SK-N-SH treated with all-trans-retinoic acid at 6 μM for 48 hours (cell line): ENCODE measurements at places on chromosomes 6 and 20.

GRCh38 chr20:51083447-51083846, 60.5 kb upstream of the KCNG1 start:
- no peak for ATAC-seq

GRCh38 chr6:24431045-24431451, 28.3 kb downstream of the MRS2 start:
- ATAC-seq = peak; percentile 67

- ATAC-seq = no peak
These were observed 136.8 kb downstream of the ZDHHC14 start for GRCh38 chr6:157517601-157518359.

DNA sequence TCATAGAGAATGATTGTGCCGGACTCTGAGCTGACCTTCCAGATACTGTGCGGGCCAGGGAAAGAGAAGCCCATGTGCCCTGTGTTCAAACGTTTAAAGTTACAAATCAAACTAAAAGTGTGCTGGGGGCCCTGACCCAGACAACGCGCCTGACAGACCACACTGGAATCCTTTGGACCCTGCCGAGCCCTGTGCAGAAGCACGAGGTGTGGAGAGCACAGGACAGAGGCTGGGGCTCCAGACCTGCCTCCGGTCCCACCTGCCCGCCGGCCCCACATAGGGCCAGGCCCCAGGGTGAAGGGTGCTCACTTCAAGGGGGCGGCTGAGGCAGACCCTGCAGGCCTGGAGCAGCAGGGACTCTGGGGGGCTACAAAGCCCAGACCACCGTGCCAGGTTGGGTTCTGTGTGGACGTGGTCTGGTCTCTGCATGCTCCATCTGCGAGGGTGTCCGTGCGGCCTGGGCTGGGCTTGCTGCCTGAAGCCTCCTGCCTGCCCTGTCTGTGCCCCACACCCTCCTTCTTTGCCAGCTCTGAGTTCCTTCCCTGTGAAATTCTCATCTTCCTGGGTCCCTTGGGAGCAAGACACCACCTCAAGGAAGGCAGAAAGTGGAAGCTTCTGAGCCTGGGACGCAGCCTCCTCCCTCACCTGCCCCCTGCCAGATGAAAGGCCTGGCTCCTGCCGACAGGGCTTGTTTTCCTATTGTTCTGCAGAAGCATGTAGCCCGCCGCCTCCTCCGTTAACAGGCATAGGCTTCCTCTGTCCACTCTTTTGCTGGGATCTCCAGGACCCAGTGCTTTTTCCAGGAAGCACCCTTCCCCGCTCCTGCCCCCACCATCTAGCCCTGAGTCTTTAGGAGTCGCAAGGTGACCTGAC, 186.2 kb downstream of the ERMARD start:
- no peak for ATAC-seq

DNA sequence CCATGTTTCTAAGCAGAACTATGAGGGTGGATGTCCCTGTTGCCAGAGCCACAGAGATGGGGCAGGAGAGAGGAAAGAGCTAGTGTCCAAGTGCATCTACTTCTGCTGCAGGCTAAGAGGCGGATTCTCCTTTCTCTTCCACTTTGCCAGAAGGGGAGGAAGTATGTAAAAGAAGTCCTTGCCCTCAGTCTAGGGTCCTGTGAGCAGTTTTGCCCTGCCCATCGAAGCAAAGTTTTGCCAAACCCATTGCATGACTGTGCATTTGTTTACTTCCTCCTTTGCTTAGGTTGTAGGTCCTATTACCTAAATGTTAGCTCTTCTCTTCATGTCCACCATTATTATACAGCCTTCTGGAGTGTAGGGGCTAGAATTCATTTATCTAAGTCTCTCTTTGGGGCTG, 106.2 kb upstream of the ARMC2 start:
- no peak for ATAC-seq

- peak; percentile 97 for ATAC-seq
These were observed 57.3 kb downstream of the BCKDHB start for GRCh38 chr6:80163754-80164187.

GRCh38 chr20:37615340-37616109, 78.3 kb upstream of the CTNNBL1 start:
- ATAC-seq = peak; percentile 75; the same call in 2 of the 3 replicates

- no peak for ATAC-seq
These were observed 182.0 kb downstream of the GPX5 start for GRCh38 chr6:28707387-28708282.

DNA sequence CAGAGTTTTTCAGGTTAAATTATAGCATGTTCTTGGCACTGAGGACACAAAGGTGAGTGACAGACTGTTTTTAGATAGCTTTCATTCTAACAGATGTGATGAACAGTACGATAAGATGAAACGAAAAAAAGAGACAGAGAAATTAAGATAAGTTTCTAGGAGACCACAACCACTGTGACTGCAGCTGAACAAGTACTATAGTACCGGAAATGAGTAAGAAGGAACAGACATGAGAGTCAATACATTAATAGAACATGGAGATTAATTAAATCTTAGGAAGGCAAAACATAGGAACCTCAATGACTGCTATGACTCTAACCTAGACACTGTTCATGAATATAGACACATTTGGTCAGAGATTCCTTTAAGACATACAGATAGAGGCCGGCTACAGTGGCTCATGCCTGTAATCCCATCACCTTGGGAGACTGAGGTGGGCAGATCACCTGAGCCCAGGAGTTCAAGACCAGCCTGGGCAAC, 40.2 kb downstream of the HBS1L start:
- ATAC-seq = no peak

- ATAC-seq = no peak
These were observed 1.5 kb downstream of the ABCC10 start for GRCh38 chr6:43428874-43429273.

GRCh38 chr6:125802383-125802782, 11.6 kb downstream of the NCOA7 start:
- no peak for ATAC-seq

GRCh38 chr20:32193996-32194395, 13.5 kb downstream of the PLAGL2 start:
- ATAC-seq = no peak

DNA sequence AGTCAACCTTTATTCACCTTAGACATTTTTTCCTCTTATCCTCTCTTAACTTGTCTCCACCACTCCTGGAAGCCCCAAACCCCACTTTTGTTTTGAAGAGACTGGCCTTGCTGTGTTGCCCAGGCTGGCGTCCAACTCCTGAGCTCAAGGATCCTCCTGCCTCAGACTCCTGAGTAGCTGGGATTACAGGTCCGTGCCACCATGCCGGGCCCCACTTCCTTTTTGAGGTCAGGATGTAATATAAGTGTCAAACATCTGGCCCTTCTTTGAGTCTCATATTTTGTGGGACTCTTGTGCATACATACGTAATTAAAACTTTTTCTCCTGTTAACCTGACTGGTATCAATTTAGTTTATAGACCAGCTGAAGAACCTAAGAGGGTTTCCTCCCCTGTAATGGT, 1.4 kb upstream of the CDK19 start:
- ATAC-seq = no peak

- no peak for ATAC-seq
These were observed 174.7 kb downstream of the FOXC1 start for GRCh38 chr6:1784422-1784884.

- no peak for ATAC-seq
These were observed 16.0 kb downstream of the HLA-DPA1 start for GRCh38 chr6:33057222-33058150.

- no peak for ATAC-seq
These were observed 61.4 kb upstream of the UTRN start for GRCh38 chr6:144223686-144224085.

DNA sequence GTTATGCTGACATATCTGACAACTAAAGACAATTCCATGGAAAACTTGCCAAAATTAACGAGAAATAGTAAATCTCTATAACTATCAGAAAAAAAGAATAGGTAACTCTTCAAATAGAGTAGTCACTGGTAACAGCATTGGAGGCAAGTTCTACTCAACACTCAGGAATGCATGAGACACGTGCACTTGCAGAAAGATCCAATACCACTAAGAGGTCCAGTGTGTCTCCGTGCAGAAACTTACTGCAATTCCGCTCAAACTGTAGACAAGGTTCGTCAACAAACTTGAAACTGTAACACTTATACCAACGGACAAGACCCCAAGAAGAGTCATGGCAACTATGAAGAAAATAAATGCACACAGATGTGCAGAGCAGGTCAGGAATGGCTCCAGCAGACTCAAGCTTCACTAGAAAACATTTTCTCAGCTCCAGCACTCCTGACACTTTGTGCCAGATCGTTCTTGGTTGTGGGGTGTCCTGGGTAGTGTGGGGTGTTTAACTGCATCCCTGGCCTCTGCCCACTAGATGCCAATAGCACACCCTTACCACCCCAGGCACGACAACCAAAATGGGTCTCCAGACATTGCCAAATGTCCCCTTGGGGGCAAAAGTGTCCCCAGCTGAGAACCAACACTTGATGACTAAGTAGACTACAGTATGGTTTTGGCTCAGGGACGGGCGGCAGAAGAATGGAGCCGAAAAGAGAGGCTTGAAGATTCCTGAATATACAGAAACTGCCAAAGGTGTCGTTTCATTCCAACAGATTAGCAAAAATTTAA, 134.8 kb downstream of the DTNBP1 start:
- ATAC-seq = no peak

DNA sequence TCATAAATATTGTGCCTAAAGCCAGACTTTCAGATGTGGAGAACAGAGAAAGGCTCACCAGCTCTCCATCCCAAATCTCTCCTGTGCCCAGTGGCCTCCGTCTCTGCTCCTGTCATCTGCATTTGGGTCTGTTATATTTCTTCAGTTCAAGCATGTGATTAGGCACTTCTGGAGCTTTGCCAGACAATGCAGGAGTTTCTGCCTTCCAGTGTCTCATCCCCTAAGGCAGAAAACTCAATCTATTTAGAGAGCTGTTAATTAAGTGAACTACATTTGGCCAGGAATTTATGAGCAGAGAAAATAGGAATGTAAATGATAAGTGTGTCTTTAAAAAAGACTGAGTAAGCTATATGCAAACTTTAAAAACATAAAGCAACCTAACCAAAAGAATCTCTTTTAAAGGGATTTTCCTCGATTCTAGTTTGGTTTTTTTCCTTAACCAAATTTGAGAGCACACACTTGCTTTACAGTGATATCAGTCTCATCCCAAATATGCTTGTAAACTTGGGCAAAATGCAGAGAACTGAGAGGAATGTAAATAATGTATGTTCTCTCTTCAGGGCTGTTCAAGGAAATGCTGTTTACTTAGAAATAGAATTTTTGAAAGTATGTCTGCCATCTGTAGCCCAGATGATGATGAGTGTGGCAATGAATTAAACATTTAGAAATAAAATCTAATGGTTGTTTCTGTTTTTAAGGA, 113.9 kb downstream of the ELOVL4 start:
- ATAC-seq = peak; percentile 53

DNA sequence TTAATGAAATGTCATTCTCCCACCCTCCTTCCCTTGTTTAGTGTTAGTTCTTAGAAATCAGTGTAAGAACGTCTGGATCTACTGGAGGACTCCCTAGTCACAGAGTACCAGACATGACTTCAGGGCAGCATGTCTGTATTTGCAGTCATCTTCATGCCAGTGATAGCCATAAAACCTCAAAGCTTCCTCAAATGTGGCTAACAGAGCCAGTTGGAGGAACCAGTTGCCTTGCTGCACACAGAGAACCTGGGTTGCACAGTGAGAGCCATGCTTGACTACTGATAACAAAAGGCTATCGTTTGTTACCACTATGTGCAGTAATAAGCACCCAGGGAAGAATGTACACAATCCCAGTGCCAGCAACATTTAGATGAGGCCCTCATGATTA, 20.1 kb downstream of the NT5E start:
- ATAC-seq = no peak

DNA sequence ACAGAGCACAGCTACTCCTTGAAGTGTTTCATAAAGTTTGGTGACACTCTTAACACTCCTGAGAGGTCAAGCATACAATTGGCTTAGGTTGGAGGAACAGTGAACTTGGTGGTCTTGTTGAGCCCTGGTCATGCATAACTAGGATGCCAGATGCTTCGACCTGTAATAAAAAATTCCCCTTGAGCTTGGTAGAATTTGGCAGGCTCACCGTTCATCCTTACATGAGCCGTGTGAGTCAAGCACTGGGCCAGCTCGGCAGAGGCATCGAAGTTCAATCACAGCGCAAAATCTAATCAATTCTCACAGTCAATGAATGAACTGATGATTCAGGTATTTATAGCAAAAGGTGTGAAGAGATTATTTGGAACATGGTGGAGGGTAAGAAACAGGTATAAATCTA, 33.7 kb downstream of the CYP24A1 start:
- ATAC-seq = no peak

DNA sequence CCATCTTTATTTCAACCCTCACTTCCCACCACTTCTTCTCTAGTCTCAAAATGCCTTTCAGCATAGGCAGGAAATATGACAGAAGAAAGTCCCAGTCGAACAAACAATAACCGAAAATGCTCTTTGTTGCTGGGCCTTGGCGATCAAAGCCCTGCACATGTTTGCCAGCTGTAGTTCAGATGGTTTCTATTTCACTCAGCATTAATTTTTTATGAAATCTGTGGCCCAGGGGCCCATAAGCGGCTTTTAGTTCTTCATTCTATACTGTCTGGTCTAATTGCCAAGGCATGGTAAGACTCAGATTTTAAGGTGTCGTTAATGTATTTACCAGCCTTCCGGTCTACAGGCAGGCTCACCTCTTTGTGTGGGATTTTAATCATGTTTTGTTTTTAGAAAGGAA, 10.9 kb upstream of the F13A1 start:
- ATAC-seq = no peak
